Mesendoderm (in vitro differentiated cells): ENCODE measurements at places on chromosomes 16 and 17.

GRCh38 chr16:13999071-13999894 is 71.8 kb upstream of the MRTFB start:
- DNase-seq = no peak

- DNase-seq = no peak
Observed at GRCh38 chr17:29677221-29677791, 54.6 kb upstream of the CORO6 start.

- DNase-seq = no peak
Observed at GRCh38 chr16:78579020-78579419, 479.6 kb downstream of the WWOX start.

DNA sequence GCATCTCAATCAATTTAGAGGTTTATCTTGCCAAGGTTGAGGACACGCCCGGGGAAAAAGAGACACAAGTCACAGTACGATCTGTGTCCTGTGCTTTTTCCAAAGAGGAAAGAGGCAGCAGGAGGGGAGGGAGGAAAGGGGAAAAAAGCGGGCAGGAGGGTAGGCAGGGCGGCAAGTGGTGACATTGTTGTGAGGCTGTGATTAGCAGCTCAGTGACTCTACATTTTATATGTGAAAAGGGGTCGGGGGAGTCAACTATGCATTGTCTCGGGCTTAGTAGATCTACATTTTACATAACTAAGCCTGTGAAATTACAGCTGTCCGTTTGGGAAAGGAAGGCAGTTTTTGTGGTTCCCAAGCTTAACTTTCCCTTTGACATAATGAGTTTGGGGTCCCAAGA is 22.2 kb upstream of the RIPOR1 start:
- no peak for DNase-seq

DNA sequence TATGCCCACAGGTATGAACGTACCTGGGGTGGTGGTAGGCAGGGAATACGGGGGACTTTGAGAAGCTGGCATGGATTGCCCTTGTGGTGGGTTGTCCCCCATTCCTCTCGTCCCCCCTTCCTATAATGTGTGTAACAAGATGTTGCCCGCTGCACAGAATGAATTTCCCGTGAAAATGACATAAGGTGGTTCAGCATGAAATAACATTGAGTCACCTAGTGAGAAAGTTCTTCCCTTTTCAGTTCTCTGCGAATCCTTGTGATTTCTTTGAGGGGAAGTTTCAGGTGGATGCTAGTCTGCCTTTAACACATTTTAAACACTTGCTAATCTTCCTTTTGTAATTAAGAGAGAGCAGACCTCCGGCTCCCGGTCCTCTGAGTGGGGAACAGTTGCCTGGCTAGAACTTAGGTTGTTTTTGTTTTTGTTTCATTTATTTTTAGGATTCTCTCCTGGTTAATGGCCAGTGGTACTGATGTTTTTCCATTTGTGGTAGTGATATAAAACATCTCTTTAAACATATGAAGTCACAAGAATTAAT is 58.9 kb downstream of the RAP1GAP2 start:
- no peak for DNase-seq

DNA sequence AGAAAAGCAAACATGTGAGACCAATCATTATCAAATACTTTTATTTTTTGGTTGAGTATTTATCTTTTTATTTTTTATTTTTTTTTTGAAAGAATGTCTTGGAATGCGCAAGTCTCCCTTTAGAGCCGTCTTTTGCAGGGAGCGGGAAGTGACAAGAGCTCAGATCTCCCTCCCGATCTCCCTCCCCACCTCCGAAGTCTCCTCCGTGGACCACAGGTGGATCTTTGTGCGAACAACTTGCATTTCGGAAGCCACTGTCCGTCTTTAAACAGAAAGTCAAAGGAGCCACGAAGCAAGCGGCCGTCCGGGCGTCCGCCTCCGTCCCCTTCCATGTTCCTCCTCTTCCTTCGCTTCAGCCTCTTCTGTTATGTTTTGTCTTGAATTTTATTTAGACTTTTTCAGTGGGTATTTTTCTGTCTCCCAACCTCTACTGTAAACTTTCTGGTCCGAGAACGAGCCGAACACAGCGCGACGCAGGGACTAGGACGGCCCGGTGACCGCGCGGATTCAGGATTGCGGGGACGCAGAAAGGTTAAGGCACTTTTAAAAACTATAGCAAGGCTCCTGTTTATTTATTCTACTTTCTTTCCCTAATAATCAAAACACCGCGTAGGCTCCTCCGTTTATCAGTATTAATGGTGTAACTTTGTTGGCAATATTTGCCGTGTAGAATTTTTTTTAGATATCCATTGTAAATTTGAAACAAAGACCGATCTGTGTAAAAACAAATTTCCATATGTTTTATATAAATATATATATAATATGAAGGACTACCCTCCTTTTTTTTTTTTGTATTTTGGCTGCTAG is 3.3 kb downstream of the FOXF1 start:
- DNase-seq = peak; percentile 27

- DNase-seq = no peak
Observed at GRCh38 chr17:75881678-75882454, 3.5 kb upstream of the TRIM47 start.

DNA sequence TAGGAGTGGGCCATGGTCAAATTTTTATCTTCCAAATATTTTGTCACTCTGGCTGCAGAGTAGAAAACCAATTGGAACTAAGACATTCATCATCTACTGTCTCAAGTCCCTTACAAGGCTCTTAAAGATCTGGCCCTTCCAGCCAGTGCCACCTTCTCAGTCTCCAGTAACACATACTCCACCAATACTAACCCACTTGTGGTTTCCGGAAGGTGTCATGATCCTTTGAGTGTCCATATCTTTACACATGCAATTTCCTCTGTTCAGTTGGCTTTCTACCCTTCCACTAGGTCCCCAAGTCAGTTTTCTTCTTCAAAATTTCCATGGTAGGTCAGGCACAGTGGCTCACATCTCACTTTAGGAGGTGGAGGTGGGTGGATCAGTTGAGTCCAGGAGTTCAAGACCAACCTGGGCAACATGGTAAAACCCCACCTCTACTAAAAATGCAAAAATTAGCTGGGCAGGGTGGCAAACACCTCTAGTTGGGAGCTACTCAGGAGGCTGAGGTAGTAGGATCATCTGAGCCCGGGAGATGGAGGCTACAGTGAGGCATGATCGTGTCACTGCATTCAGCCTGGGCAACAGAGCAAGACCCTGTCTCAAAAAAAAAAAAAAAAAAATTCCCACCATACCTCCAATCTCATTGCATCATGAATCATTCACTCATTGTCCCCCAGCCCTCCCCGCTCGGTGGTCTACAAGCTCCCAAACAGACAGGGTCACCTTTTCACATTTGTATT is 6.0 kb upstream of the GRB2 start:
- DNase-seq = no peak

- DNase-seq = peak; percentile 5
Observed at GRCh38 chr16:47660540-47660939, 199.4 kb downstream of the PHKB start.
